Stimulated activated CD4-positive, alpha-beta T cell treated with anti-CD3 and anti-CD28 coated beads, TNF-alpha, amount 100 ng/mL, for 24 hours (primary cell): ENCODE measurements at places on chromosomes 6 and 20.

GRCh38 chr20:17493173-17493572, 38.0 kb downstream of the BFSP1 start:
- DNase-seq = no peak

DNA sequence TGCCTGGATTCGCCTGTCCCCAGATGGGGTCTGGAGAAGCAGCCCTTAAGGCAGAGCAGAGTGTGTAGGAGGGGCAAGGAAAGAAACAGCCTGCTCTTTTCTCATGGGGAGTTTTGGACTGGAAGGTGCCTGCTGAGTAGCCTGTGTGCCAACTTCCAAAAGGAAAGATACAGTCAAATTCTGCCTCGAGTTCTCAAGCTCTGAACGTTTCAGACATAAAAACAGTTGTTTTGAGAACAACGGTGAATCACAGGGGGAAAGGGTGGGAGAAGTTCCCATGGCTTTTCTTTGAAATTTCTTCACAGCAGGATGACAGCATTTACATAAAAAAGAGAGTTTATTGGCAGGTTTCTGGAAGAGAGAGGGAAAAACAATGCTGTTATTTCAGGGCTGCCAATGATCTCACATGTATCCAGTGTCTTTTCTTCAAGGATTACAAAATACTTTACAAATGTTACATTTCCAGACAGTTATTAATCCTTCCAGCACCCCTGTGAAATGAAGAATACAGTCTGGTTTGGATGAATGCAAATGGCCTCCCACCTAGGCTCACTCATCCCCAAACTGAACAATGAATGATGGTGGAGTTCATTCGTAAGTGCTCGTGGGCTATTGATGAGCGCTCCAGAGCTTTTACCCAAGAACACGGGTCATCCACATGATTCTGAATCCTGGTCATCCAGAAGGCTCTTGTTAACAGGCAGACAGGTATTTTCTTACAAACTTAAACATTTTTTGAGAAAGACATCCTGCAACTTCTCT, 33.8 kb upstream of the ECI2 start:
- no peak for DNase-seq

GRCh38 chr6:52534966-52535390, 41.9 kb downstream of the TRAM2 start:
- DNase-seq = no peak

DNA sequence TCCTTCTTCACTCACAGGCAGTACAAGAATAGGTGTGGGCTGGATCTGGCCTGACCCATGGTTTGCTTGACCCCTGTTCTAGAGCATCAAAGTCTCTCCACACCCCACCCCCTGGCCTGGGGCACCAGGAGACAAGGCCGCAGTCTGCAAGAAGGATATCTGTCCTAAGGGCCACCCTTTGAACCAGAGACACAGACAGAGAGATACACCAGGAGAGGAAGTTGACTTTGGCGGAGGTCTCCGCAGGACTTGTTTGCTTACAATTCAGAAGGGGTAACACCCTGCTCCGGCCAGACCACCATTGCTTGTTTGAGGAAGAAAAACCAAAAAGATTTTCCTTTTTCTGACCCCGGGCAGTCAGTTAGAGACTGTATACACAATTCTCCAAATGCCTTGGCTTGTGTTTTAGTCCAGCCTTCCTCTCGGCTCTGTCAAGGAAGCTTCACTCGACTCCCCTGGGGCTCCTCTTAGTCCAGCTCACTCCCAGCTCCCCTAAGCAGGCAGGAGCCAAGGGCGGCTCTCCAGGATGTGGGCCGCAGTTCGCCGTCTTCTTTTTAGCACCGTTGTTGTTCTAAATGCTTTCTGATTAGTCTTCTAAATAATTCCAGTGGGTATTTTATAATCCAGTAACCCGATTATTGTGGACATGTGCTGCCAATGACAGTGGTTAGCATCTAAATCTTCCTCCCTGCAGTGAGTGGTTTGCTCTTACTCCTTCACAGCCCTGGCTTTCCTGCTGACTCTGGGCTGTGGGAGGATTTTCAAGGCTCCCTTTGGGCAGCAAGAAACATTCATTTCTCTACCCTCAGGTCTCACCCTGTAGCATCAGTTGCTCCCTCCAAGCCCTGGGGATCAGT, 58.6 kb upstream of the MRPS10 start:
- no peak for DNase-seq

DNA sequence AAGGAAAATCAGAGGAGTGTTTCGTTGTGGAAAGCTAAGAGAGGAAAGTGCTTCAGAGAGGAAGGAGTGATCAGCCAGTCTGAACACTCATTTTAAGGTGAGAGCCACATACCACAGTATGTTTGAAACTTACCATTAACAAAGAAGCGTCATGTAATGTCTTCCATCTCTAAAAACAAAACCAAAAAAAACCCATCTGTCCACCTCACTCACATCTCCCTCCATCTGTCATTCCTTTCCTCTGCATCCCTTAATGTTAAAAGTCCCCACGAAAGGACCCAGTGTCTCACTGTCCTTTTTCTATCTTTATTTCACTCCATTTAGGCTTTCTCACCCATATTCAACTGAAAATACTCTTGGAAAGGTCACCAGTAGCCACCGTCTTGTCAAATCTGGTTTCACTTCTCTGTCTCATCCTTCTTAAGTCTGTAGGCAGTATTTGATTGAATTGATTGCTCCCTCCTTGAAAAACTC, 59.4 kb upstream of the GNRH2 start:
- no peak for DNase-seq

DNA sequence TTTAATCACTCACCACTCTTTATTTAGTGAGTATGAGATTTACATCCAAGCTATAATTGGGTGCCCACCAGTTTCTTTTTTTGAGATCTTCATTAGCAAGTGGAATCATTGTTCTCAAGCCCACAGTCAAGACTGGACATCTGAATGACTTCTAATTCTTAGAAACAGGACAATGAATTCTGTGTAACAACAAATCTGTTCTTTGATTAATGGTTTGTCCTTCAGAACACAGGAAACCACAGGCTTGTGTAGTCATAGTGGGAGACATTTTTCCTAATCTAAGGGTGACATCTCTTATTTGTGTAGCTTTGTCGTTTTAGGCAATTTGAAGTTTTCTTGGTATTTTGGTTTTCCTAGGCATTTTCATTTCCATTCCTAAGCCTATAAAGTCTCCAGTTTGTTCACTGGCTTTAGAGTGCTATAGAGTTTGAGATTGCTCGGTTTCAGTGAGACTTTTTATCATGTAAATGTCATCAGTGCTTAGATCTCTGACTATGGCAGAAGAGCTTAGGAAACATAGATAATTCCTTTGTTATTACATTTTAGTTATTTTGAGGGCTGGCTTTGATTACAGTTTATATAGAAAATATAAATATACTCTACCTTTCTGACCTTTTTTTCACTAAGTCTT, 903.9 kb upstream of the MAP3K7 start:
- DNase-seq = no peak

DNA sequence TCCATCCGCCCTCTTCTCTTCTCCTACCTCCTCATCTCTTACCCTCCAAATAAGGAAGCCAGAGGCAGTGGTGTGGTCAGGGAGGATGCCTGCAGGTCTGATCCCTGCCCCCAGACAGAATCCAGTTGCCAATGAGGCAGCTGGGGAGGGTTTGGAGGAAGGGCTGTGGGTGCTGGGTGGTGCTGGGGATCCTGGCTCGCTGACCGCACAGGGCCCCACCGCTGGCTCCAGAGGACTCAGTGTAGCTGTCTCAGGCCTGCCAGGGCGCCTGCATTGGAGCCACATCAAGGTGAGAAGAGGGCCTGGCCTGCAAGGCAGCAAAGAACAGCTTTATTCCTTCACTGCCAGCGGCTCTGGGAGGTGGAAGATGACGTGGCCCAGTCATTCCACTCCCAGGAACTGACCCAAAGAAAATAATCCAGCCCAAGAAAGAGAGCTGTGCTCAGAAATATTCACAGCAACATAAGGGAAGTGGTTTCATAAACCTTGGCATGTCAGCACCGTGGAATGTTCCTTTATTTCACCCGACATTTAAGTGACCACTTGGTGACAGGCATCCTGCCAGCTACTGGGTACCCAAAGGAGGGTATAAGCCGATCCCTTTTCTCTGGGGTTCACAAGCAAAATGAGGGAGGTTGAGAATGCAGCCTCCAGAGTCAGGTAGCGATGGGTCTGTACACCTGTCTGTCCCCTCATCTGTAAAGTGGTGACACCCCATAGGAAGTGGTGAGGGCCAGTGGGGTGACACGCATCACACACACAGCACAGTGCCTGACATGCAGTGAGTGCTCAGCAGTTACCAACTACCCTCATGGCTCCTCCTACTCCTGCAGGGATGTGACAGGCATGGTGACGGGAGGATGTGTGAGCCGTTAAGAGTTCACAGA, 125.1 kb downstream of the SNX5 start:
- no peak for DNase-seq

DNA sequence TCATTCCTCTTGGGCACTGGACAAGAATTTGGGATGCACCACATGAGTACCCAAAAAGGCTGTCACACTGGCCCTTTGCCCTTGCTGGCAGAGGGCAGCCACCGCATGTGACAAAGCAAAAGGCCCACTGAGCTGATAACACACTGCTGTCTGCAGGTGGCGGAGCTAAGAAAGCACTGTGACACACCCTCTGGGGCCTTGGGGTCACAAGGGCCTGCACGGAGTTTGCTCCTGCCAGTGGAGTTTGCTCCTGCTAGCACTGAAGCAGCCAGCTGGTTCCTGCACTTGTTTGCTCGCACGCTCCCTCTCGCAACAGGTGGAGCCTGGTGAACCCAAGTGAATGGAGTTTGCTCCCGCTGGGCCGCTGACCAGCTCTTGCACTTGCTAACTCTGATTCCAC, 132.6 kb downstream of the LCA5 start:
- no peak for DNase-seq

- no peak for DNase-seq
Observed at GRCh38 chr6:29399525-29399924, 4.1 kb downstream of the OR12D2 start.

DNA sequence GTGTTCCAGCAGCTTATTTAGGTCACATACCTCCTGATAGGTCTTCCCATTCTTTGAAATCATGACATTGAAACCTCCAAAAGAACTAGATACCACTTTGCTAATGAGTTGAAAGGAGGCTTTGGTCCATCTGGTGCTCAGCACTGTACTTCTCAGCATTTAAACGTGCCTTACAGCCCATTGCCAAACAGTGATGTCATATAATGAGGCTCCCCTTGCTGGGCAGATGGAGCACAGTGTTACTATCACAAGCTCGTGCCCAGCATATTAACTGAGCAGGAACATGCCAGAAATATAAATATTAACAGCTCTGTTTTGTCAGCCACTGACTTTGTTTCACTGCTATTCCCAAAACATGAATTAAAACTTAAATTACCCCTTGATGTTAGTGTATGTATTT, 25.5 kb upstream of the MAPK13 start:
- DNase-seq = no peak

- DNase-seq = no peak
Observed at GRCh38 chr6:159075506-159076228, 30.9 kb upstream of the TAGAP start.

GRCh38 chr6:120083186-120083585, 733.6 kb upstream of the MAN1A1 start:
- no peak for DNase-seq

GRCh38 chr6:27616328-27617045, 143.6 kb upstream of the ZNF184 start:
- no peak for DNase-seq

GRCh38 chr20:24631173-24631505, 161.7 kb downstream of the SYNDIG1 start:
- DNase-seq = no peak

DNA sequence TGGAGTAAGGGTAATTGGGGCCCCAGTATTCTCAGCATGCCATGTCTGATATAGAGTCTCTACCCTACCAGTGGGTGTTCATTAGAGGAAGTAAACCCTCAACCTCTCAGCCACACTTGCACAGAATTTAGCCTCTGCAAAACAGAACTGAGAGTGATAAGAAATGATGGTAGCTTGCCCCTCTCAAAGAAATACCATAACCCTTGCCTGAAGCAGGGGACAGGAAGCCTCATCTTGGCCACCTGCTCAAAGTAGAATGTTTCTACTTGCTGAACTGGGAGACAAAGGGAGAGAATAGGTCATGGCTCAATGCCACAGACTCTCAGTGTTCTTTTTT, 33.7 kb downstream of the SPTLC3 start:
- no peak for DNase-seq

DNA sequence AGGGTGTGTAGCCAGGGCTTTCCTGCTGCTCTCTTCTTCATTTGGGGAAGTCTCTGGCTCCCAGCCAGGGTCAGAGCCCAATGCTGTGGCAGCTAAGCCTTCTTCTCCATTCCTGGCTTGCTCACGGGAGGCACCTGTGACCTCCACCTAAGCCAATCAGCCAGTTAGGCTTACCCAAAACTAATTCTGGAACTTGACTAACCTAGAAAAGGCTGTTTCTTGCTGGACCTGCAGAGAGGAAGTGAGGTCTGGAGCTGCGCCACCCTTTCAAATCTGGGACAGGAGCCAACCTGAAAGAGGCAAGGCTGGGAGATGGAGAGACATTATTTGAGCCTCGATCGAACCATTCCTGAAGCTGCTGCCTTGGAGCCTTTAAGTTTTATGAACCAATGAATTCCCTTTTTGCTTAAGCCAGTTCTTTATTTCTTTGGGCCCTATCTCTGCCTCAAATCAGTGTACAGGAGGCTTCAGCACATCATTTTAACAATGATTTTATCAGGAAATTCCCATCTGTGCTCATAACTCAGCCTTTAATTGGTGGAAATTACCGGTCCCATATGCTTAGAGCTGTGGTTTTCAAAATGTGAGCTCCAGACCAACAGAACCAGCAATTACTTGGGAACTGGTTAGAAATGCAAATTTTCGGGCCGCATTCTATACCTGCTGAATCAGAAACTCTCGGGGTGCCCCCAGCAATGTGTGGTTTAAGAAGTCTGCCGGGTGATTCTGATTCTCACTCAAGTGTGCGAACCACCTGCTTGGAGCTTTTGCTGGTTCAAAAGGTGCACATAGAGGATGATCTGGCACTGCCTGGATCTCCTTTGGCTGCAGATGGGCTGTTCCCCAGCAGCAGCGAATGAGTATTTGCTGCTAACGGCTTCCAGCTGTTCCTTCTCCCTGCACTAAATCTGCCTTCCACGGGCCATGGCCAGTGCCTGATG, 97.4 kb upstream of the RNF24 start:
- DNase-seq = no peak

- DNase-seq = no peak
Observed at GRCh38 chr20:14860410-14860814, 523.0 kb upstream of the FLRT3 start.
